GM12864 (cell line): ENCODE measurements at places on chromosomes 16 and 17.

DNA sequence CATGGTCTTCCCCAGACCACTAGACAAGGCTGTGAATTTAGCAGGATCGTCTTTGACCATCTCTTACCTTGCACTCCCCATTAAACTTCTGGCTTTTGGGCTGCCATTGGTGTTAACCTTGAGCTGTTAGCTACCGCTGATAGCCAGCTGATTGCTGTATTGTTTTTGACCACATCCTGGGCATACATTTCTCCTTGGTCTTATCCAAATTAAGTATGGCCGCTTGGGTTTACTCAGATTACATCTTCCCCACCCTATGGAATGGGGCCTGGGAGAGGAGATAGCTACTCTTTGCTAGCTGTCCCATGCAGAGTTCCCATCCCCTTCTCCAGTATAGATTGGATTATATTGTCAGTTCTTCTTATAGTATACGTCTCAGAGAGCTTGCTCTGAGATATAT, 270.4 kb upstream of the ELAC2 start:
- DNase-seq, result no peak

- DNase-seq, result no peak
Observed at GRCh38 chr16:68715471-68715870, 21.6 kb upstream of the CDH1 start.

DNA sequence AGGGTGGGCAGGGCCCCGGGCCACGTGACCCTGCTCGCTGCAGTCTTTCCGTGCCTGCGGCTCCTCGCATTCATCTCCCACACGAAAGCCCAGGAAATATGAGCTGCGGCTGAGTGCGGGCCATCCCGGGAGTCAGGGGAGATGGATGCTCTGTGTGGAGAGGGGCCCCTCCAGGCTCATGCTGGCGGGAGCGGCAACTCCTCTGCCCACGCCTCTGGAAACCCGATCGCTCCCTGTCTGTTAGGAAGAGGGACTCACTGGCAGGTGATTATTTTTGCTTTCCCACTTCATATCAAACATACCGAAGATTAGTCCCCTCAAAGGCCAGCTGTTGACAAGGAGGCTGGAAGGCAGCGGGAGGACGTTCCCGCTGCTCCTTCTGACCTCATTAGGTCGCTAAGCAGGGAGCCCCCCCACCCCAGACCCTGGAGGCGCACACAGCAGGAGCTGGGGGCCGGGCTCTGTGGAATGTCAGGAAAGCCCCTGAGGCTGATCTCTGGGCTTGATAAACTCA, 228.5 kb downstream of the FOXL1 start:
- no peak for DNase-seq

GRCh38 chr17:77242118-77242851, 101.5 kb downstream of the SEC14L1 start:
- no peak for DNase-seq

DNA sequence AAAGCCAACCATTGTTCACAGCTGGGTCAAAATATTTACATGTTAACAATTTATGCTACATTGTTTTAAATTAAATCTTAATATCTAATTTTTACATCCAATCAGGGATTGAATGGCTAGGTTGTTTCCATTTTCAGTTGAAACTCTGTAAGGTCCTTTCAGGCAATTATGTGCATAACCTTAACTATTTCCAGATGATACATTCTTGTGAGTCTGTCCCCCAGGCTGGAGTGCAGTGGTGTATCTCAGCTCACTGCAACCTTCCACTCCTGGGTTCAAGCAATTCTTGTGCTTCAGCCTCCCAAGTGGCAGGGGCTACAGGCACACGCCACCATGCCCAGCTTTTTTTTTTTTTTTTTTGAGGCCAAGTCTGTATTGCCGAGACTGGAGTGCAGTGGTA, 10.4 kb downstream of the CDC42EP4 start:
- no peak for DNase-seq

DNA sequence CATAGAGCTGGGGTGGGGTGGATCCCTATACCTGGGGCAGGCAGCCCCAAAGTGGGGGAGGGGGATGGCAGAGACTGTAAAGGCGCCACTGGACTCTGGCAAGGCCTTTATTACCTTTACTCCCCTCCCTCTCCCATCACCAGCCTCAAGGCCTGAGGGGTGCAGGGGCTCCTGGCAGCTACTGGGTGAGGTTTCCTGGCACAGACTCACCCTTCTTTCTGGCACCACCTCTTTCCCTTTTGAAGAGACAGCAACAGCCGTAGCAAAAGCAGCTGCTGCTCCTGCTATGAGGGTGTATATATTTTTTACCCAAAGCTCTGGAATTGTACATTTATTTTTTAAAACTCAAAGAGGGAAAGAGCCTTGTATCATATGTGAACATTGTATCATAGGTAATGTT, 17.6 kb downstream of the RAPGEFL1 start:
- no peak for DNase-seq

DNA sequence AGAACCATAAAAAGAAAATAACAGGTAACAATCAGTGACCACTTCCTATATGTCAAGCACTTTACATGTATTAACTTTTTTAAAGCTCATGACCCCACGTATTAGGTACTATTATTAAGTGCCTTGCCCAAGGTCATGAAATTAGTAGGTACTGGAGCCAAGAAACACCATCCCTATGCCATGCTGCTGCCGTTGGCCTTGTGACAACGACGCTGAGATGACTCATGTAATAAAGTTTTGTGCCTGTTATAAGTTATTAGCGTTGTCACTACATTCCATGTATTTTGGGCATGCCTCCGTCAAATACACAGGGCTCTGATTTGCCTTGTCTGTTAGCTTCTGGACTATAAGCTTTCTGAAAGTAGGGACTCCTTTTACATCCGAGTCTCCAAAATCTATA, 1.4 kb downstream of the BBS2 start:
- DNase-seq, result no peak

DNA sequence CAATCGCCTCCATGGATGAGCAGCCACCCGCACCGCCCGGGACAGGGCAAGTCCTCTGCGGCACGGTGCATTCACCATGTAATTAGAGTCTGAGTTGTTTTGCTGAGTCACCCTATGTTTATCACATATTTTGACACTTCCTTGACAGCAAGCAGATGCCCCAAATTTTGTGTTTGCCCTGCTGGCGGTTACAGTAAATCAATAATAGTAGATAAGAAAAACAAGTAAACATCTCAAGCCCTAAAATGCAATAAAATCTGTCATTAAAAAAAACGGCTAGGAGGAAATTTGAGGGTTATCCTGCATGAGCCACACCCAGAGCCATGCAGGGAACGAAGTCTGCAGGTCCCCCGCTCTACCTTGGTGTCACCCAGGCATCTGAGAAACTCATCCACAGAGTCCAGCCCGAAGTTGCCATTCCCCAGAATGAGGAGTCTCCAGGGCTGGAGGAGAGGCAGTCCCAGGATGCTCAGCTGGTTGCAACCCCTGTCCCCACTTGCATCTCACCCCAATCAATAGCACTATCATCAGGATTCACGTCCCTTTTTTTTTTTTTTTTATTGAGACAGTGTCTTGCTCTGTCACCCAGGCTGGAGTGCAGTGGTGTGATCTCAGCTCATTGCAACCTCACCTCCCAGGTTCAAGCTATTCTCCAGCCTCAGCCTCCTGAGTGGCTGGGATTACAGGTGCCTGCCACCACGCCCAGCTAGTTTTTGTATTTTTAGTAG, 16.5 kb upstream of the ST6GALNAC1 start:
- no peak for DNase-seq

DNA sequence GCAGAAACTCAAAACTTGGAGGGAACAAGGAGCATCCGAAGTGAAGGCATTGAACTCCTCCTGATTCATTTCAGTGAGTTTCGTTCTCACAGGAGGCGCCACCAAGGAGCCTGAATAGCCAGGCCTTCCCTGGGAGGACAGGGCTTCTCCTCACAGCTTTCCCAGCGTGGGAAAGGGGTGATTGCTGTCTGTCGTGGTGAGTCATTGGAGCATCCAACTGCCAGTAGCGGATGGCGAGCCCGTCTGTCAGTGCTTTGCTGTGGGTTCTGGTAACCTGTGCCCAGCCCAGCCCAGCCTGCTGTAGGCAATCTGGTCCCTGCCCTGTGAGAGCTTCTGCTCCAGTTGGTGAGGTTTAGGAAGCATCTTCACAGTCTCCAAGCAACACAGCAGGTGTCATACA, 28.3 kb downstream of the PLCD3 start:
- DNase-seq, result no peak

GRCh38 chr17:36594626-36595401, 3.1 kb downstream of the DHRS11 start:
- DNase-seq, result no peak

DNA sequence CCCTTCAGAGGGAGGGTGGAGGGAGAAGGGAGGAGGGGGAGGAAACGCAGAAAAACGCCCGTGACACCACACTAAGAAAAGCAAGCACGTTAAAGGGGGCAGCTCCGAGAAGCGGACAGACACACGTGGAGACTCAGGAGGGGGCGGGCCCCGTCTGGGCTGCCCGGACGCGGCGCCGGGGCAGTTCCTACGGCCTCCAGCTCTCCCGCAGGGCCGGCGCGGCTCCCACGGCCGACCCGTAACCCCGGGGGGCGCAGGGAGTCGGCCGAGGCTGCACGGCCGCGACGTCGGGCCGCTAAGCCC, 362 bp downstream of the KLHDC4 start:
- DNase-seq, result no peak

DNA sequence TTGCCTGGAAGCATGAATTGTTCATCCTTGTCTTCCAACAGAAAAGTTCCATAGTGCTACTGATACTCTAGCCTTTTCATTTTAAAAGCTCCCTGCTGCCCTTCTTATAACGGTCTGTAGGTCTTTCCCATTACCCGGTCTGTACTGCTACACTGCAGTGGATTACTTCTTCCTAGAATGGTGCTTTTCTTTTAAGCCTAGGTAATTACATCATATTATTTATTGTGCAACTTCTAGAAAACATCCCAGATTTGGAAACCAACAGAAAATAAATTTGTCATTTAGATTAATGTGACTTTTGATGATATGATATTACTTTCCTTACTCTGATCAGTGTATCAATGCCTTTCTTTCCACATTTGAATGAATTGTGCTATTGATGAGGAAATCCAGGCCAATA, 199.4 kb downstream of the TANC2 start:
- DNase-seq, result no peak

DNA sequence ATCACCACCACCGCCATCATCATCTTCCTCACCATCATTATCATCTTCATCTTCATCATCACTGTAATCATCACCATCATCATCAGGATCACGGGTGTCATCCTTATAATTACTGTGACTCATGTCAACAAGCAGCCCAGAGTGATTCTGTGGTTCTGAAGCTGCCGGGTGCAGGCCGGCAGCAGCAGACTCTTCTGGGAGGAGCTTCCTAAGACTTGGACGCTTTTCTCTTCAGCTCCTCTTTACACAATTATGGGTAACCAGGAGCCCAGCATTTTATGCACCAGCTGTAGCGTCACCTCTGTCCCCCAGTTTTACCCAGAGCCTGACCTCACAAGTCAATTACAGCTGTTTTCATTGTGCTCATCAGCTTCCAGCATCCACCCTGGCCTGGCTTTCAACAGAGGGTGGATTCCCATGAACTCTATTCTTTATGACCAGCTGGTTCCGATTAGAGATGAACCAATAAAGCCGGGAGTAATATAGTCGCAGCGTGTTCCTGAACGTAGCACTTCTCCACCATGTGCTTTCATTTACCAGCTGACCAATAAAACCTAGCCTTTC, 275.8 kb downstream of the FOXL1 start:
- DNase-seq, result no peak

DNA sequence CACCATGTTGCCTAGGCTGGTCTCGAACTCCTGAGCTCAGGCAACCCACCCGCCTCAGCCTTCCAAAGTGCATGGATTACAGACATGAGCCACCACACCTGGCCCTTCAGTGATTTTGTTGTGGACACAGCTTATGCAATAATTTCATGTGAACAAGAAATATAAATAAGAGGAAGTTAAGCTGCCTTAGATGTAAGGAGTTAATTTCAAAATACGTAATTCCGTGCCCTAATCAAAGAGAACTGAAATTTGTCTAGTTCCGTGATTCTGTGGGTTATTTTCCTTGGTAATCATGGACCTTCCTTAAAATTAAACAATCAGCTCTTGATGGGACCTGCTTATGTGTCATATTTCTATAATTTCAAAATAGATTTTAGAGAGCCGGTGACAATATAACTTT, 11.9 kb downstream of the TVP23A start:
- no peak for DNase-seq

DNA sequence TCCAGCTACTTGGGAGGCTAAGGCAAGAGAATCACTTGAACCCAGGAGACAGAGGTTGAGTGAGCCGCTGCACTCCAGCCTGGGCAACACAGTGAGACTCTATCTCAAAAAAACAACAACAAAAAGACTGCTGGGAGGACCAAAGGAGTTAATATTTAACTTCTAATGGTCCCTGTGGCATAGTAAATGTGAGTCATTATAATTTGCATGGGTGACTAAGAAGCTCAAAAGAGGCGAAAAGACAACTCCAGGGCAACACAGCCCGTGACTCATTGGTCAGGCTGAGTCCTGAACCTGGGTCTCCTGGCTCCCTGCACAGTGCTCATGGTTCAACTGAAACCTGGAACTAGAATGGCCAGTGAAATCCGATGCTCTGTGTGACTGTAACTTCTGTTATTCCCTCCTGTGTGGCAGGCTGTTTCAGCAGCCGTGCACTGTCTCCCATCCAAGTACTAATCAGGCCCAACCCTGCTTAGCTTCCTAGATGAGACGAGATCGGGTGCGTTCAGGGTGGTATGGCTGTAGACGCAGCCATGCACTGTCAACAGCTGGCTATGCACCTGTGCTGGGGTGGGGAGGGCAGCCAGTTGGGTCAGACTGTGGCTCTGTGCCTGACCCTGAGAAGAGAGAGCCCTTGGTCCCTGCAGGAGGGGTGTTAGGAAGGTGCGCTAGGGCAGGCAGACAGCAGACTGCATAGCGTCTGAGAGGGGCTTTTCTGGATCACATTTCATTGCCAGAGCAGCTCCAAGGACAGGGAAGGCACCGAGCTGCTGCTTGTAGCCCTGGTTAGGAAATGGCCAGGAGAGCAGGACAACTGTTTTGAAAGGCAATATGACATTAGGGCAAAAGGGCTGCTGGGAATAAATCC, 14.5 kb upstream of the GPRC5C start:
- no peak for DNase-seq

DNA sequence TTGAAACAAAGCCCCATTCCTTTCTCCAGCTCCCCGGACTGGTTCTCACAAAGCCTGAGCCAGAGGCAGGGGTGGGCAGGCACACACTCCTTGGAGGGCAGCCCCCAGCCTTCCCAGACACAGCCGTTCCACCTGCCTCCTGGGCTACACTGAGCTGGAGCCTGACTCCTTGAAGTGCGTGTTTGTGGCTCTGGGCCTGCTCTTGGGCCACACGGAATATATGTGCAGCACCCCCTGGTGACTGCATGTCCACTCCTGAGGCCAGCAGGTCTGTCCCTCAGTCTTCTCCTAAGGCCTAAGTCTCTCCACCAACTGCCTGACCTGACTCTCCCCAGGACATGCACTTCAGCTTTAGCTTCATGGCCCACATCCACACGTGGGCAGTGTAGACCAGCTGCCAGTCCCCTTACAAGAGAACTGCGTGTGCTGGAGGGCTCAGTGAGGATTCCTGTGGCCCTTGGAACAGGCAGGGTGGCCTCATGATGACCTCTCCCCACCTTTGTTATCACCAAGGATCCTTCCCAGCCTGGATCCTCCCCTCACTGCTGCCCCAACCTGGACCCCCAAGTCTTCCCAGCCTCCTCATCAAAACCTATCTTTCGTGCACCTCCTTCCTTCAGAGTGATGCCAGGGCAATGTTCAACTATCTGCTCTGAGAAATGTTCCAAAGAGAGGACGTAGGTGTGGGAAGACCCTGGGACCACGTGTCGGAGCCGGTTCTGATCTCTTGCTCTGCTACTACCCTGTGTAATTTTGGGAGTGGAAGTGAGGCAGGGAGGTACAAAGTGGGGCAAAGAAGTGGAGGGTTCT, 12.4 kb upstream of the SLC6A2 start:
- DNase-seq, result no peak
